ENCODE measurements at places on chromosomes 11 and 22. TPM values are rescaled to one million over a fixed set of nuclear protein-coding genes. Genes with fewer than 3 reads are reported as not detected.

GRCh38 chr22:49936018-49936972 is 17.9 kb downstream of the CRELD2 start:
- peaks cover 19% of the 10 kb centered on the region for H3K4me1 ChIP-seq
- H3K27me3 ChIP-seq: no peaks in the 10 kb centered on the region
- no peaks in the 10 kb centered on the region for H3K36me3 ChIP-seq
- H3K4me3 ChIP-seq: peak overlapping the region; percentile 28

DNA sequence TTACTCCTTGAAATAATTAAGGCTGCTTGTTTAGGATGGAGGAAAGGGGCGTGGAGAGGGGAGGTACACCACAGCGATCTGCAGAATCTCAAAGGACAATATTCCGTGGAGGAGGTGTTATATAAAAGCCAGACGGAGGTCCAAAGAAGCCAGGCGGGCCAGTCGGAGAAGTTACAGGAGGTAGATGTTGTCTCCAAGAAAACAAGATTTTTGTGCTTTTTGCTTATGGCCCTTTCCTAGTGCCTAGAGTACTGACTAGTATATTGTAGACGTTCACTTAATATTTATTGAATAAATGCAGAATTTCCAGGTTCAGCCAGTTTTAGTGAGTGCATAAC is 761 bp downstream of the ZDHHC13 start:
- no peaks in the 10 kb centered on the region for H3K4me1 ChIP-seq
- DNase-seq: no peak
- peak overlapping the region; percentile 71 for H3K4me3 ChIP-seq
- no peaks in the 10 kb centered on the region for H3K36me3 ChIP-seq
- H3K27me3 ChIP-seq: no peaks in the 10 kb centered on the region
- H3K27ac ChIP-seq: no peak overlapping the region

DNA sequence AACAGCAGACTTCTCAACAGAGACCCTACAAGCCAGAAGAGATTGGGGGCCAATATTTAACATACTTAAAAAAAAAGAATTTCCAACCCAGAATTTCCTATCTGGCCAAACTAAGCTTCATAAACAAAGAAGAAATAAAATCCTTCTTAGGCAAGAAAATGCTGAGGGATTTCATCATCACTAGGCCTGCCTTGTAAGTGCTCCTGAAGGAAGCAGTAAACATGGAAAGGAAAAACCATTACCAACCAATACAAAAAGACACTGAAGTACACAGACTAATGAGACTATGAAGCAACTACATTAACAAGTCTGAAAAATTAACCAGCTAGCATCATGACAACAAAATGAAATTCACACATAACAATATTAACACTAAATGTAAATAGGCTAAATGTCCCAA is 947.9 kb upstream of the CHORDC1 start:
- no peaks in the 10 kb centered on the region for H3K36me3 ChIP-seq
- H3K27ac ChIP-seq: no peak overlapping the region
- no peak overlapping the region for H3K4me3 ChIP-seq
- H3K4me1 ChIP-seq: no peaks in the 10 kb centered on the region

GRCh38 chr22:22342697-22343580 is 98.4 kb downstream of the VPREB1 start:
- no peaks in the 10 kb centered on the region for H3K36me3 ChIP-seq
- no peaks in the 10 kb centered on the region for H3K4me1 ChIP-seq
- no peak for DNase-seq
- no peak overlapping the region for H3K4me3 ChIP-seq

GRCh38 chr11:16603890-16604793 is 134.3 kb upstream of the C11orf58 start:
- peaks cover 11% of the 10 kb centered on the region for H3K36me3 ChIP-seq
- peak; percentile 76 for DNase-seq
- H3K4me1 ChIP-seq: peaks cover 8% of the 10 kb centered on the region
- peak overlapping the region; percentile 70 for H3K4me3 ChIP-seq
- peak overlapping the region; percentile 72 for H3K27ac ChIP-seq

DNA sequence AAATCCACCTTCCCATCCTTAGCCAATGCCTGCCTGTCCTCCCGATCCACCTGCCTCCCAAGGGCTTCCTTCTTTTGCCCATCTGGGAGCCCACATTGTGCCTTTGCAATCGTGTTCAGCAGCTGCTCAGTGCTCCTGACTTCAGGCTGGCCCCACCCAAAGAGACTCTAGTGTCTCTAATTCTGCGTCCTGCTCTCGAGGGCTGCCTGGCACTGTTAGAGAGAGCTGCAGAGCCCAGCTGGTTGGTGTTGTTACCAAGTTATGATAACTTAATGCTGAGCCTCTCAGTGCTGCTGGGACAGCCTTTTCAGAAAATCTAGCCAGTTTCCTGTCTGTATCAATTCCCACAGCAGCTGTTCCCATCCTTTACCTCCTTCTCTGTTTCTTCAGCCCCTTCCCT is 69.1 kb downstream of the MICAL2 start:
- peak overlapping the region; percentile 98 for H3K27ac ChIP-seq
- DNase-seq: no peak
- H3K4me1 ChIP-seq: peaks cover 91% of the 10 kb centered on the region
- no peak overlapping the region for H3K4me3 ChIP-seq

- no peaks in the 10 kb centered on the region for H3K36me3 ChIP-seq
- H3K27ac ChIP-seq: peak overlapping the region; percentile 12
- peaks cover 40% of the 10 kb centered on the region for H3K4me1 ChIP-seq
- no peak for DNase-seq
- H3K4me3 ChIP-seq: no peak overlapping the region
- H3K27me3 ChIP-seq: no peaks in the 10 kb centered on the region
Measured at GRCh38 chr11:13118650-13119049, 109.5 kb downstream of the RASSF10 start.

- no peaks in the 10 kb centered on the region for H3K27me3 ChIP-seq
- no peaks in the 10 kb centered on the region for H3K36me3 ChIP-seq
- no peak overlapping the region for H3K27ac ChIP-seq
- H3K4me3 ChIP-seq: no peak overlapping the region
- no peak for DNase-seq
Measured at GRCh38 chr11:58832056-58832645, 12.4 kb downstream of the GLYATL2 start.

MS4A3 gene
- not detected for total RNA-seq

SIPA1 gene
- total RNA-seq: 56.1 TPM

XNDC1N gene
- 3.2 TPM for total RNA-seq

PKNOX2 gene
- total RNA-seq: not detected
